Activated T-helper 1 cell treated with anti-CD3 and anti-CD28 coated beads, Interleukin-2, amount 50 U/mL, for 16 hours (primary cell): ENCODE measurements at places on chromosomes 6 and 20.

DNA sequence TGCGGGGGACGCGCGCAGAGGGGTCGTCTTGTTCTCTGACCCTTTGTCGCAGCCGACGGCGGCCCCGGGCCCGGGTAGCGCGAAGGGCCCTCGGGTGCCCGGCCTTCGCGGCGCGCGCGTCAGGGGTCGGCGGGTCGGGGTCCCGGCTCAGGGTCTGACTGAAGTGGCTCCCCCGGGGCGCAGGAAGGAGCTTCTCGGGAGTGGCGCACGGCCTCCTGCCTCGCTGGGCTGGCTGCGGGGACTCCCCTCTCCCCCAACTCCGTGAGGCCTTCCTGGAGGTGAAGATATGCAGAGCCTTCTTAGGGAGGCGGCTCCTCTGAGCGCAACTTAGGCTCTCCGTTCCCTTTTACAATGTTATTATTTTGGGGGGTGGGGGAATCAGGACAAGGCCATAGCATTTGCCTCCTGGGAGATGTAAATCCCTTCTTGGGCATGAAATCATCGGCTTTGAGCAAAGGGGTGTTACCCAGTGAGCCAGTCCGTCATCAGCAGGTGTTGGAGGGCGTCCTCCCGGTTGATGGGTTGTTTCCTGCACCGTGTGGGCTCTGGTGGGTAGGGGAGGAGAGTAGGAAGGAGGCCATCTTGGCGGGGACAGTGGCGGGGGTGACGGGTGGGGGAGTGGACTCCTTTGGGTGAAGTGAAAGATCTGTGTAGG is 523 bp downstream of the CDS2 start:
- peak; percentile 18 for DNase-seq

DNA sequence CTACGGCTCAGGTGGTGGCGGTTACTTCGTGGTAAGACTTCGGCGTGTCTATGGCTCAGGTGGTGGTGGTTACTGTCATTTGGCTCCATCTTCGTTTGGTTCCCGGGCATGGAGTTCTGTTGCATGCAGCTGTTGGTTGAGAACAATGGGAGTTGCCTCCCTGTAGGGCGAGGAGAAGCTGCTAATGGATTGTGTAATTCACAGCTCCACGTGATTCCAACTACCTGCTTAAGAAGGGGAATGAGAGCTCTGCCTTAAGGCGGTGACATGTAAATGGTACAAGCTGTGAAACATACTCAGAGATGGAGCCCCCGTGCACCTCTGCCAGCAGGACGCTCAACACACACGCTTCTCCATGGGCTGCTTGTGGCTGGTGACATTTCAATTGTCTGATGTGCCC is 12.4 kb upstream of the DACT2 start:
- no peak for DNase-seq

- DNase-seq: no peak
Observed at GRCh38 chr6:106844930-106845329, 129.6 kb downstream of the CD24 start.

GRCh38 chr6:159972506-159973268 is 3.8 kb downstream of the IGF2R start:
- no peak for DNase-seq

- DNase-seq: no peak
Observed at GRCh38 chr6:140966676-140967075, 1166.0 kb upstream of the GJE1 start.

GRCh38 chr6:1022719-1023118 is 289.2 kb upstream of the FOXQ1 start:
- no peak for DNase-seq

- no peak for DNase-seq
Observed at GRCh38 chr6:4586469-4586859, 189.7 kb upstream of the CDYL start.

DNA sequence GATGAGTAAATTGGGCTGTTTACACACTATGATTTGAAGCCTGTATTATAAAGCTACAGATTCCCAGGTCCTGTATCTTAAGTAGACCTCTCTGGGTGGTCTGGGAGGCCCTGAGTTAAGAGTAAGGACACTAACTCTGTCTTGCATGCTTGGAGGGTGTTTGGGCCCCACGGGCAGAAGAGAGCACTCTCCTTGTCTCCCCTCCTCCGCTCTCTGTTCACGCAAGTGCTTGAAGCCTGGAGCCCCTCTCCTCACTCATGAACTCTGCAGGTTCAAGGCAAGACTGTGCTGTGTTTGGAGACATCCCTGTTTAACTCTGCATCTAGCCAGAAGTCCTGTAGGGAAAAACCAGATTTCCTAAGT is 154.0 kb downstream of the ZDHHC14 start:
- DNase-seq: no peak

- DNase-seq: no peak
Observed at GRCh38 chr6:113649276-113649675, 207.9 kb upstream of the MARCKS start.

DNA sequence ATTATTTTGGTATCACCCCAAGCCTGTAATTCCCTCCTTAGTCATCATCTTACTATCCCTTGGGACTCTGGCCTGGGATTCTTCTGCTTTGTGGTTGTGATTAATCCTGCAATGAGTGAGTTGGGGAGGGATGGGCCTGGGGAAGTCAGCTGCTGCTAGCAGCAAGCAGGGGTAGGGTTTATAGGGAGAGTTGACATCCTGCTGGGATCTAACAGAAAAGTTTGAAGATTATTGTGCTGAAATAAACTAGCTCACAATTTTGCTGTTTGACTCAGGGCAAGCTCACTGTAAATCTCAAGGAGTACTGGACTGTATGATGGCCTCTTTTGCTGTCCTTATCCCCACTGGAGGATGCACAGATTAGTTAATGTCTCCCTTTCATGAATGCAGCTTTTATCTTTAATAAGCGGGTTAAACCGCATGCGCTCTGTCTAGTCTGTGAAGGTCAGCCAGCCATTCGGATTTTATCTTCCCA is 83.4 kb downstream of the JARID2 start:
- DNase-seq: no peak

- no peak for DNase-seq
Observed at GRCh38 chr20:51452734-51453365, 89.7 kb downstream of the NFATC2 start.

GRCh38 chr6:3284436-3284876 is 25.7 kb downstream of the PSMG4 start:
- DNase-seq: no peak

GRCh38 chr6:11097476-11097875 is 3.8 kb downstream of the SMIM13 start:
- DNase-seq: no peak

DNA sequence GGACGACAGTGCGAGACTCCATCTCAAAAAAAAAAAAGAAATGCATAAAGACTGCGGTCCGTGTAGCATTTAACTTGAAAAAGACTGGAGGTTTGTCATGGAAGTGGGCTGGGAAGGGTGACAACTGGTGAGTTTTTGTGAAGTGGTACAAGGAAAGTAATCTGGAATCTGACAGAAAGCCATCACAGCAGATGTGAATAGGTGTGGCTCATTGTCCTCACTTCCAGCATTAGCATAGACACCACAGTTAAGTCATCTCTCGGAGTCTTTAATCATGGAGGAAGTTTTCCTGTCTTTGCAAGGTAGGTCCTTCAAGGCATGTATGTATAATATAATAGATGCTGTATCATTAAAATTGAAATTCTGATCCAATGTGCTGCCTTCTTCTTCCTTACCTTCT is 453.2 kb downstream of the TFAP2A start:
- no peak for DNase-seq

GRCh38 chr20:44218446-44218845 is 7.9 kb upstream of the OSER1 start:
- DNase-seq: no peak

GRCh38 chr20:17878912-17879602 is 89.5 kb downstream of the SNX5 start:
- no peak for DNase-seq

DNA sequence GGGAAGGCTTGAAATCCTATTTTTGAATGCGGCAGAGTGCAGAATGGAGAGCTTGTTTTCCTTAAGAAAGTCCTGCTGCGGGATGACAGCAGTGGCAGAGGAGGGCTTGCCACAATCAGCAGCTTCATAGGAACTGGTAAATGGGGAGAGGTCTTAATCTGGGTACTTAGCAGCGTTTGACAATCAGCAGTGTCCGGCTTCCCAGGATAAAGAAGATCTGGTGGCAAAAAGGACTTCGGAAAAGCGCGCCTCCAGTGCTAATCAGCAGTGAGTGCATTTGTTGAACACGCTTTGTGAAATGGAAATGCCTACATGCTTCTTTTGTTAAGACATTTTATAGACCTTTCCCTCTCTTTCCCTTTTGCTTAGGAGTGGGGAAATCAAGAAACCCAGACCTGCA is 735.7 kb downstream of the QKI start:
- no peak for DNase-seq

DNA sequence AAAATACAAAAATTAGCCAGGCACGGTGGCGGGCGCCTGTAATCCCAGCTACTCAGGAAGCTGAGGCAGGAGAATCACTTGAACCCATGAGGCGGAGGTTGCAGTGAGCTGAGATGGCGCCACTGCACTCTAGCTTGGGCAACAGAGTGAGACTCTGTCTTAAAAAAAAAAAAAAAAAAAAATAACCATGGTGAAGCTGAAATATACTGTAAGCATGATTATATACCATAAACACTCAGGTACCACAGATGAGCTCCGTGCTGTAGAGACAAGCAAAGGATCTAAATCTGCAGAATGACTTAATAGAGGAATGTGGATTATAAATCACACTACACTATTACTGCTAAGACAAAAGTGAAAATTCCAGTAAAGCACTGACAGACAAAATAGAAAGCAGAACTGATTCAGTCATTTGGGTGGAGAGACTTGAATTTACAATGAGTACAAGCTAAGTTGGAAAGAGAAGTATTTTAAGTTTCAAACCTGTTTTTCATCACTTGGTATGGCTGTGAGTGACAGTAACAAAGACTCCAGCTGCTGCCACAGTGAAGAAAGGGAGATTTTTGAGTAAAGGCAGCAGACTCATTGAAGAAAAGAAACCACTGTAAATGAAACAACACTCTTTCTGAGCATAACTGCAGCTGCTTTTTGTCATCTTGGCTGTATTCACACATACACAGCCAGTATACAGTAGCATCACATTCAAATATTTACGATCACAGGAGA is 322.1 kb downstream of the RNGTT start:
- no peak for DNase-seq

DNA sequence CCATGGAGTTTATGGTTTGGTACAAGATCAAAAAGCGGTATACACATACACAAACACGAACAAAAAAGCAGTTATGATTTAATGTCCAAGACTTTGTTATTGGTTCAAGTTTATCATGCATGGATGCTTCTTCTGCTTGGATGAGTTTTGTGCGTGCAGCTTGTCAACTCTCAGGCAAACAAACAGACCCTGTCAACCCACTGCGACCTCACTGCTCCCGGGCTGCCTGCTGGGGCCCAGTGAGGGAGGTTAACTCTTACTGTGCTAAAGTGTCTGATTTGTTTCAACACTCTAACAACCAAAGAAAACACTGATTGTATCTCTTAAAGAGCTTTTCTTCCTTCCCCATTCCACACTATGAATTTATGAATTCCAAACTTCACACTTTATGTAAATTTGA is 26.8 kb upstream of the DDR1 start:
- no peak for DNase-seq

- no peak for DNase-seq
Observed at GRCh38 chr6:3367630-3368029, 89.2 kb downstream of the SLC22A23 start.

- DNase-seq: no peak
Observed at GRCh38 chr6:42963855-42964605, 3.5 kb downstream of the GNMT start.

- peak; percentile 7 for DNase-seq
Observed at GRCh38 chr20:17967521-17968365, 851 bp downstream of the SNX5 start.

DNA sequence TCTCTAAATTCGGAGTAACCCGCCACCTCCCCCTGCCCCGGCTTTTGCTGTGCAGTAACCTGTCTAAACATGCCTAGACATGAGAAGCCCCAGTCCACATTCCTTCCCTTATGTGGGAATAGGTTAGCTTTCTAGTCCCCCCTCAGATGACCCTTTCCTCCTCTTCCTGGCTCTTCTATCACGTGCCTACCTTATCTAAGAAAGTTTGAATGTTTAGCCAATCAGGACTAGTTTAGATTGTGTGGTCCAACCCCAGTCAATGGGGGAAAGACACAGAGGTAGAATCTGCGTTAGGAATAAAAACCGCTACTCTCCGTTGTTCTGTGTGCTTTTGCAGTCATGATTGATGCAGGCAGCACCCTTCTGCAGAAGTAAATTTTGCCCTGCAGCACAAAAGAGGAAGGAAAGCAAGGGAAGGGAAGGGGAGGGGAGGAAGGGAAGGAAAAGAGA is 69.0 kb upstream of the CD93 start:
- no peak for DNase-seq

DNA sequence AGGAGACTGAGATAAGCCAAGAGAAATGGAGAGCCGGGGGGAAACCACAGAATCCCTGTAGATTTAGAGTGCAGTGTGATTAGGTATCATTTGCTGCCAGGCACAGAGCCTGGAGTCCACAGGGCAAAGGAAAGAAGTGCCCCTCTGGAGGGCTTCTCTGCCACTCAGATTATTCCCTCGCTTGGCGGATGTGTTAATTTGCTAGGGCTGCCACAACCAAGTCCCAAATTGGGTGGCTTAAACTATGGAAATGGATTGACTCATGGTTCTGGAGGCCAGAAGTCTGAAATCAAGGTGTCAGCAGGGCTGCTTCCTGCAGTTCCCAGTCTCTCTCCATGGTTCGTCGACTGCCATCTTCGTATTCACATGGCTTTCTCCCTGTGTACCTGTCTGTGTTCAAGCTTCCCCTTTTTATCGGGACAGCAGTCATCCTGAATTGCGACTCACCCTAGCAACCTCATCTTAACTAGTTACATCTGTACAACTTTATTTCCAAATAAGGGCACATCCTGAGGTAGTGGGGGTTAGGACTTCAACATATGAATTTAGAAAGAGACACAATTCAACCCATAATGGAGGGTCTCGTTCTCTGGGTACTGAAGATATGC is 122.2 kb downstream of the ANKRD60 start:
- no peak for DNase-seq

GRCh38 chr6:14921878-14922671 is 323.8 kb upstream of the JARID2 start:
- DNase-seq: no peak

GRCh38 chr6:99431901-99432300 is 6.8 kb upstream of the PNISR start:
- DNase-seq: no peak

- DNase-seq: no peak
Observed at GRCh38 chr6:46421939-46422338, 69.3 kb downstream of the RCAN2 start.

DNA sequence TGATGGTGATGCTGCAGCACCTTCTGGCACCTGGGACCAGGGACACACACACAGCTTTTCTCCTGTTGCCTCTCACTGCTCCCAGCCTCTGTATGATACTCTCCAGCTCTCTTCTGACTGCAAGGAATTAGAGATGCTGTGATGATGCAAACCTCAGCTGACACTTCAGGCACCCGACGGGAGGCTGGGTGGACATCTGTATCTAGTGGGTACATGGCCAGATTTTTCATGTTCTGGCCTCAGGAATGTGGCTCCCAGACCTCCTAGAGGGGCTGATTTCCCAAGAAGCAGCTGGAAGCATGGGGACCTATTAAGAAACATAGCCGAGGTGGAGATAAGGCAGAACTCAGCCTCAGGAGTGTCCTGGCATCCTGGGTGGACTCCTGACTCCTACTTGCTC is 6.8 kb upstream of the EPB41L1 start:
- DNase-seq: no peak
